ENCODE measurements at places on chromosomes 13 and 19.

DNA sequence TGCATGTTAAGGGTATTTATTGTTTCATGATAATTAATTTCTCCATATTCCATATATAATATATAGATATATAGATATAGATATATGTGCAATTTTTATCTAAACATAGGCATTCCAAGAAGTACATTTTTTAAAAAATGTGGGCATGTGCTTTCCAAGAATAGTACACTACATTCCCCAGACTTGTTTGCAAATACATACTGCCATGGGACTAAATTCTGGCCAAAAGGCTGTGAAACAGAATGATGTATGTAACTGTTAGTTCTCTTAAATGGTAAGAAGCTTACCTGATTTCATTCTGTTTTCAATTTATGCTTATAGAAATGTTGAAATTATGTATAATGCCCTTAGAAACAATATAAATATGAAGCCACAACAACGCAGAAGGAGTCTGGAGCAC is 503.2 kb upstream of the SPRY2 start:
- DNase-seq, result no peak

DNA sequence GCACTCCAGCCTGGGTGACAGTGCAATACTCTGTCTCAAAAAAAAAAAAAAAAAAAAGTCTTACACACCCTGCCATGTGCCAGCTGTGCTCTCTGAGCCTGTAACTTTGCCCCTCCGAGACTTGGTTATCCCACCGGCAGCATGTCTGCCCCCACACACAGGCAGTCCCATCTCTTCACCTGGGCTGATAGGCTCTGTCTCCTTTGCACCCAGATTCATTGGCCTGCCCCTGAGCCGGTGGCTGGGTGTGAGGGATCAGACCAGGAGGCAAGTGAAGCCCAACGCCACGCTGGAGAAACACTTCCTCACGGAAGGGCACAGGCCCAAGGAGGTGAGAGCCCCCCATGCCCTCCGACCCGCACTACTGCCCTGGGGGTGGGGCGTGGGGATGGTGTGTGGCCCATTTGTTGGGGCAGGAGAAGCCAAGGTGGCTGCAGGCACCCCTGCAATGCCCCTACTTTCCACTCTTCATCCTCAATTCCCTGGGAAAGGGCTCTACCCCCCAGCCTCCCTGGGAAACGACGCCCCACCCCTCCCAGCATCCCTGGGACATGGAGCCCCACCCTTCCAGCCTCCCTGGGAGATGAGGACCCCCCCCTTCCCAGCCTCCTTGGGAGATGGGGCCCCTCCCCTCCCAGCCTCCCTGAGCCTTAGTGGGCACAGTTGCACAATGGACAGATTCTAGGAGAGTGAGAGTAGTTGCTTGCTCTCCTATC is 45.3 kb downstream of the CERS4 start:
- DNase-seq, result no peak

DNA sequence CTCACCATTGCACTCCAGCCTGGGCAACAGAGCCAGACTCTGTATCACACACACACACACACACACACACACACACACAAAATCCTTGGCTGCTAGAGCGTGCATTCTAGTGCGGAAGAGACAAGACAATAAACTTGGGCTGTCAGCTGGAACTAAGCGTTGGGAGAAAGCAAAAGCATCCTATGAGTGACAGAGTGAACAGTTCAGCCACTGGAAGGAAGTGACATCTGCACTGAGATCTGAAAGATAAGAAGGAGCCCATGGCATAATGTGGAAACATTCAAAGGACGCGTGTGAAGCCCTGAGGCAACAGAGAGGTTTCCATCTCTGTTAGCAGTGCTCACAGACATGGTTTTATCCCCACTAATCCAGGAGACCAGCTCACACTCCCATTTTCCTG is 3.5 kb upstream of the SLC1A5 start:
- DNase-seq, result no peak

GRCh38 chr13:74966814-74967424 is 515.0 kb downstream of the TBC1D4 start:
- no peak for DNase-seq

DNA sequence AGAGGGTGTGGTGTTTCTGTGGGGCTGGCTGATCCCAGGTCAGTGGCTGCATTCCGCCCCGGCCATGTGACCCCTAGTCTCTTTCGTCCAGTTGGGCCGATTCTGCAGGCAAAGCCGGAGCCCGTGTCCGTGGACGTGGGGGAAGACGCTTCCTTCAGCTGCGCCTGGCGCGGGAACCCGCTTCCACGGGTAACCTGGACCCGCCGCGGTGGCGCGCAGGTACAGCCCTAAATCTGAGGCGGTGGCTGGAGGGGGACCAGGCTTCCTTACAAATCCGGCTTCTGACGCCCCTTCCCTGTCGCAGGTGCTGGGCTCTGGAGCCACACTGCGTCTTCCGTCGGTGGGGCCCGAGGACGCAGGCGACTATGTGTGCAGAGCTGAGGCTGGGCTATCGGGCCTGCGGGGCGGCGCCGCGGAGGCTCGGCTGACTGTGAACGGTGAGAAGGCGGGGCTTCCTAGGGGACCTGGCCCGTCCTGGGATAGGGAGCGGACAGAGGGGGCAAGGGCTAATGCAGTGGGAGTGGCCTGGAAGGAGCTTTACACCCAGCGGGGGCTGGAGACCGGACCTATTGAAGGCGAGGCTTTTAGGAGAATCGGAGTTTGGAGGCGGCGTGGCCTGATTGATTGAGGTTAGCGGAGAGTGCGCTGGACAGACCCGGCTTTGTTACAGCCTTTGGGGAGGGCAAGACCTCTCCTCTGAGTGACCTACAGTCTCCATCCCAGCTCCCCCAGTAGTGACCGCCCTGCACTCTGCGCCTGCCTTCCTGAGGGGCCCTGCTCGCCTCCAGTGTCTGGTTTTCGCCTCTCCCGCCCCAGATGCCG is 4.3 kb downstream of the KIRREL2 start:
- no peak for DNase-seq

DNA sequence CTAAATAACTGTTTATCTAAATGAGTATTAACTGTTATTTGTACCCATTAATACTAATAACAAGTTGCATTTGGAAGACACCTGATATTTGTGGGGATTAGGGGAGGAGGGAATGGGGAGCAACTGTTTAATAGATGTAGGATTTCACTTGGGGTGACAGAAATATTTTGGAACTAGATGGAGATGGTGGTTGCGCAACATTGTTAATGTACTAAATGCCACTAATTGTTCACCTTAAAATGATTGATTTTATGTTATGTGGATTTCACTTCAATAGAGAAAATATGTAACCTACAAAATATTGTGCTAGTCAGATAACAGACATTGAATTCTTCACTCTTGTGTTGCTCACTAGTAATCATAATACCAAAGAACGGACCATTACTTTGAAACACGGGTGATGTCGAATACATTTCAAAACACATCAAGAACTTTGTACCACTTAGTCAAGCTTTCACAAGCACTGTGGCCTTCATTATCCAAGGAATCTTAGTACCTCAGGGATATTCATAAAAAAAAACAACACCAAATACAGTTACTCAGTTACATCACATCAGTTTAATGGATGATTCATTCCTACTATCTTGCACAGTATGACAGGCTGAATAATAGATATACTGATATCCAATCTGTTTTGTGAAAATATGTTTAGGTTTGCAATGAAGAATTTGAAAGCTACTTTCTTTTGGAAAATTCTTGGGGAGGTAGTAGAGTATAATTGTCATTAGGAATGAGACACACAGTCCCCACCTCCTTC is 721.8 kb downstream of the PCDH9 start:
- no peak for DNase-seq

DNA sequence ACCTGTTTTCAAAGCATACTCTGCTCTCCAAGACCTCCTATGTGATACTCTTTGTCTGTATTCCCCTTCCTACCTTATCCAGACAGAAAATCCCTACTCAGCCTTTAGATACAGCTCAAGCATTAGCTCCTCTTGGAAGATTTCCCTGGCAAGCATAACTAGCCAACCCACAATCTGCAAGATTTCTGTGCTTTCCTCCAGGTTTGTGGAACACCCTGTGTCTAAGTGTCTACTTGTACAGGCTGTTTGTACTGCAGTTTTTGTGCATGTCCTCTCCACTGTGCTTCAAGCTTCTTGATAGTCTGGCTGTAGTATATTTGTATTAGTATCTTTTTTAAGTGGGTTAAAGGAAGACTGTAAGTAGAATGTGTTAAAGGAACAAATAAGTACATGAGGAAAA is 203.7 kb downstream of the RFC3 start:
- DNase-seq, result no peak

DNA sequence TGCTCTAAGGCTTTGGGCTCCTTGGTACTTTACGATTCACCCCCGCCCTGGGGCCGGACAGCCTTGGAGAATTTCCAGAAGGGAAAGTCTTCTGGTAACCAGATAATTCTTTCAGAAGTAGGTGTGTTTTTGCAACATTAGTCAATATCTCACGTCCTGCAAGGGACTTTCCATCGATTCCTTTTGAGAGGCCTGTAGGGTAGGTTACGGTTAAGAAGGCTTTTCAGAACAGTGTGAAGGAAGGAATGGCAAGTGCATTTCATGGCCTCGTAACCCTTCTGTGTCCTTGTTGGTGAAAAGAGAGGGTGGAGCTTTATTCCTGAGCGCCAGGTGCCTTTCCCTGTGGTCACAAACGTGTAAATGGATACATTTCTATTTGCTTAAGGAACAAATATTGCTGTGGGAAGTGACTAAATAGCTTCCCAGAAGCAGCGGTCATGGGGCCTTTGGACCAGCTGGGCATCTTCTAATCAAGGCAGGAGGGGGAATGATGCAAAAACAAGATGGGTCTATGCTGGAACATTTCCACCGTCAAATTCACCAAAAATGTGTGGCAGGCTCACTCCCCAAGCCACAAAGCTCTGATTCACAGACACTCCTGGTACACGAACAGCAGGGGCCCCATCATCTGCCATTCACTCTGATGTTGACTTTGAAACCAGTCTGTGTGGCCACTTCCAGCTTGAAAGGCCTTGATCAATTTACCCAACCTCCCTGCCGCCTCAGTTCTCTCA is 99.2 kb downstream of the ANKRD10 start:
- no peak for DNase-seq

DNA sequence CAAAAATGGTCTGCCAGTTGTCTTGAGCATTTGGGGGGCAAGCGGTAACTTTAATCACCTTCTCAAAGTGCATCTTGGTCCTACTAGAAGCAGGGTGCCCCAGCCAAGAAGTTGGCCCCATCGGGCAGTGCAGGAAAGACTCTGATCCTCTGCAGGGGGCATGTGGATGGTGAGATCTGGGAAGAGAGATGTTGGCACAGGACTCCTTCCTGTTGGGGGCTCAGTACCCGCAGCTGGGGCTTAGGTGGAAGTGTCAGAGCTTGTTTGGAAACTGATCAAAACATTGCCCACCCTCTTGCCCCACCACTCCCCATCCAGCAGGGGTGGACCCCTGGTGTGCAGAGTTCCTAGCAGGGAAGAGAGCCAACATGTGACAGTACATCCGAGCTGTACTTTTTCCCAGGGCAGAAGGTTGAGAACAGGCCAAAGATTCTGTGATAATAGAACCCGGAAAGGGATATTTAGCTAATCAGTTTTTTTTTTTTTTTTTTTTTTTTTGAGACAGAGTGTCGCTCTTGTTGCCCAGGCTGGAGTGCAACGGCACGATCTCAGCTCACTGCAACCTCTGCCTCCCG is 8.8 kb downstream of the RRAS start:
- no peak for DNase-seq

DNA sequence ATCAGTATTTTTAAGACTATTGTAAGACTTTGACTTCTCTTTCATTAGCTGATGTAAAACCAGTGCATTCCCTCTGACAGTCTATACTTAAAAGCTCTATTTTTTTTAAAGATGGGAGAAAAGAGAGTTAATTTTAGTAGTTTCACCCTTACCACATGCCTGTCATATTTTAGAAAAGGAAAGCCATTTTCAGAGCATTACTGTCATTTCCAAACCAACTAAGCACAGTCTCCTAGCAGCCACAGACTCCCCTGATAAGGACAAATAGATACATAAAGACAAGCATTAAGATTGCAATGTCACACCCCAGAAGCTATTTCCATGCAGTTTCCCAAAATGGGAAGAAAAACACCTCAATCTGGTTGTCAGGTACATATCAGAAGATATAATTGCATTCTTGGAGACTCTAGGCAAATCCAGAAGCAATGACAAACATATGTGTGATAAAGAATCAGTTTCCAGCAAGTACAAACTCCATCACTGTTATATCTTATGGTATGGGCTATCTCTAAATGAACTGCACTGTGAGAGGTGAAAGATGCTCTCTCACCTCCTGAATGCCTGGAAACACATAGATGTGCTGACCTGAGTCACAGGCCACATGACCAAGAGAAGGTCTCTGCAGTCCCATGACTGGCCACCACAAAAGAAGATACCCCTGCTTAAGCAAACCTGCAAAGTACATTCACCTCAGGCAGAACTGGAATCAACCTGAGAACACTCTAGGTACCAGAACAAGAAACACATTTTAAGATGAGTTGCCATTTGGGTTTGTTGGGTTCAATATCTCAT is 303.3 kb downstream of the POU4F1 start:
- DNase-seq, result no peak

- DNase-seq, result no peak
These were observed 23.1 kb upstream of the PDX1 start for GRCh38 chr13:27896726-27897125.

GRCh38 chr13:112114391-112114790 is 47.4 kb downstream of the SOX1 start:
- no peak for DNase-seq

DNA sequence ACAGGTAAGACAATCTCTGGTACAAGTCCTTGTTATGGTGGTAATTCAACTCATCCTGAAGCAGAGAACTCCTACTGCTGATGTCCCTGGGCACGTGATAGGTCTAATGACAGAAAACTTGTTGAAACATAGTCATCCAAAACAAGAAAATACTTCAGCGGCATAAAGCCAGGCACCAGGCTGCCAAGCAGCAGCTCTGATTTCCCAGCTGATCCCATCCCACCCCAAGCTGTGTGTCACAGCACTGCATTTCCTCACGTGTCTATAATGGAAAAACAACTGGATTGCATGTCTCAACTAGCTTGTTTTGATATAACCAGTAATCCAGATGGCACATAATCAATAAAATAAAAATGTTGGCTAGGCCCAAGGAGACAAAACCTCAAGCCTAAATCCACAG is 64.8 kb downstream of the MIPEP start:
- no peak for DNase-seq

DNA sequence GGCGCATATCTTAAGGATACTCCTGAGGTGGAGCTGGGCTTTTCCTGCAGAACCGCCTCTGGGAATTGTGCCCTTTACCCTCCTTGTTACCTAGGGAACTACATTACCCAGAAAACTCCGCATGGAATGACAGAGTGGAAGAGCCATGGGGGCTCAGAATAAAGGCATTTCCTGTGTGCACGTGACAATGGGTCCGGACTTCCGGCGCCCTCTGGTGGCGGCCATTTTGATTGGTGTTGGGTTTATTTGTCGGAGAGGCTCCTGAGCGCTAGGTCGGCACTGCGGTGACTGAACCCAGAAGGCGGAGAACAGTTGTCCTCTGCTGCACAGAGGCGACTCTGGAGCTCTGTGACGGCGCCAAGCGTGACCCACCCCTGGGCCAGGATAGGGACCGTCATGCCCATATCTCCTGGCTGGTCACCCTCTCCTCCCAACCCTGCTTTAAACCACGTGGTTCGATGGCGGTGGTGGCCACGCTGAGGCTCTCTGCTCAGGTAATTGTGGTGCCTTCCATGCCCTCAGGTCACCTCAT is at the start of gene ZNF587B:
Gene ZNF587B, plus strand, starts transcription at position 229 of the 532 bp plus-strand sequence. Its CDS starts 230 bp downstream, at position 459.
- peak; percentile 61 for DNase-seq

All from keratinocyte (primary cell).